ENCODE measurements at places on chromosomes 1 and 21. TPM values are rescaled to one million over a fixed set of nuclear protein-coding genes. Genes with fewer than 3 reads are reported as not detected.

DNA sequence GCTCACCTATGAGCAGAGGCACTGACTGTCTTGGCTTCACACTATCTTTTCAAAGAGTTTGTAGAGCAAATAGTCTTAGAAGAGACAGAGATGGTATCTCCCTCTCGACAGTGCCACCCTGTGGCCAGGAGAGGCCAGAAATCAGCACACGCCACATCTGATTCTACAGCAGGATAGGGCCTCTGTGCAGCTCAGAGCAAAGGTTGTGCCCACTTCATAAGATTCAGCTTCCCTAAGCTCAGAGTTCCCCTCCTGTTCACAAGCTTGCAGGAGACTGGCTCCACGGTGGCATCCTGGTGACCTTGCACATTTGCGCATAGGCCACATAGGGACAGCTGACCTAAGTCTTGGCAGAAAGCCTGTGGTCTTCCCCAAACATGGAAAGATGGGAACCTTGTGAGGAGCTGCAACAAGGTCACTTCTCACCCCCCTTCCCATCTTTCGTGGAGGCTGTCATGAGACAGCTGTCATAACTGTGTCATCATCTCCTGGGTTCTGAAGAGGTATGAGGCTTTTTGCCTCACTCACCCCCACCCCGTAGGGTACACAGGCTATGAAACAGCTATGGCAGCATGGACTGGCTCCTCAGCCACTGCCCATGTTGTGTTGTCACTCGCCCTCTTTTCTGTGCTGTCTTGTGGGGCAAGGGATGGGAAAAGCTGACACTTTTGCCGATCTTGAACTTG is 3.0 kb downstream of the ITLN2 start:
- DNase-seq = no peak

DNA sequence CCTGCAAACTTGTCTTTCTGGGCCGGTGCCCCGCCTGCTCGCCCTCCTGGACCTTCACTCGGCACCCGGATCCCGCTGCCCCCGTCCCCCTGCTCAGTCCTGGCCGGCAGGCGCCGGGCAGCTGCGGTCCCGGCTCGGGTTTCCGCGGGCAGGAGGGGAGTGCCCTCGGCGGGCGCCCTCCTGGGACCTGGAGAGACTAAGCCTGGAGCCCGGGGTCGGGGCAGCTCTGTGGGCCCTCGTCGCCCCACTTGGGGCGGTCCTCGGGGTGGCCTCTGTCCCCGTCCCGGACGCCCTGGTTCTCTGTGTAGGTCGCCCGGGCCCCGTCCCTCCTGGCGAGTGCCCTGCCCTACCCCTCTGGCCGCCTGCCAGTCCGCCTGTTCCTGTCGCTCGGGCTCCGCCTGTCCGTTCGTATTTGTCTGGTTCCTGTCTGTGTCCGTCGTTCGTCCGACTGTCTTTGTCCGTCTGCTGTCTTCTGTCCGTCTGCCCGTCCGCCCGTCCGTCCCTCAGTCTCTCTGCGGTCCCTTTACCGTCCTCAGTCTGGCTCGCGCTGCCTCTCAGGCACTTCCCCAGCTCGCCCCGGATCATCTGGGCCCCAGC is 490 bp downstream of the SERINC2 start:
- DNase-seq = no peak

- no peak for DNase-seq
Observed at GRCh38 chr1:207742850-207743555, 8.9 kb upstream of the CD46 start.

DNA sequence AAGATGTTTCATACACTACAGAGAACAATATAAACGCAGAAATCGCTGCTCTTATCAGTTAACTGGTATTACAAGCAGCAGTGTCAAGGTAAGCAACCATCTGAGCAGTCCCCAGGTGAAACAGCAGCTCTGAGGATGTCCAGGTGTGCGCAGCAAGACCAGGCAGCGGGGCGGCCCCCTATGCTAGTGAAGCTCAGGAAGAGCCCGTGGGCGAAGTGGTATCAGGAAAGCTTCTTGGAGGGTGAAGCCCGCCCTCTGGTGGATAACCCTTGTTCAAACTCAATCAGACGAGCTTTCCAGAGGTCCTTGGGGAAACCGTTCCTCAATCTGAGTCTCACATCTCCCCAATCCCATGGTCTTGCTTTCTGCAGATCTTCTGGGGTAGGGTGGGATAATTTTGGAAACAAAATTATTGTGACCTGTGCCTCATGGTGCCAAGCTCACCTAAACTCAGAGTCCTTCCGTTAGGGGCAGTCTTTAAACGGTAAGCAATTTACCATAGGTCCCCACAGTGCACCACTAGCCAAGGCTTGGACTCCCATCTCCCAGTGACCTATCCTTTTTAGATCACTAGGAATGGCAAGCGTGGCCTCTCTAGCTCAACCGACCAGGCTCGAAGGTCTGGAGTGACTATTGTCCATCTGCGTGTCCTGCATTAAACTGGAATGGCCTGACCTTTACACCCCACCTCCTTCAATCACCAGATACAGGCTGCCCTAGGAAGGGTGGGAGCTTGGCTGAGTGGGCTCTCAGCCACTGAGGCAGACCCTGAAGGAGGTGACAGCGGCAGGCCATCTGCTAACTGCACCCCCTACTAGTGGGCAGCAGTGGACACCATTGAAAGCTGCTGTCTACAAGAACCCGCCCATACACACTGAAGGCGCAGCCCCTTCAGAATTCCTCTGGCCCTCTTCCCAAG is 13.6 kb upstream of the FAM110D start:
- peak; percentile 53 for DNase-seq

DNA sequence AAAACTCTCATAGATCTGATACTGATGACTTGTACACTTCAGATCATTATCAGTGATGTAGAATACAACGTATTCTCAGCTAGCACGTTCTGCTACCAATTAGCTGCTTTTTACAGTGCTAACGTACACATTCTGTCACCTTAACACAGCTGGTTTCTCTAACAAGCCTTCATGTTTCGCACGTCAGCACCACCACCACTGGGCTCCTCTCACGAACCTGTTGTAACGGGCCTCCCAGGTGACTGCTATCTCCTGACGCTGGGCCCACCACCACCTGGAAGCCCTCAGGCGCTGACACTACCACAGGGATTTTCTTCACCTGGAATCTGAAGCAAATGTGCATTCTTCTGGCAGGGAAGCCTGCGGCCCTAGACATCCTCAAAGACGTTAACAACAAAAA is 19.8 kb downstream of the TOMM20 start:
- DNase-seq = no peak

GRCh38 chr1:99992760-99993467 is 23.1 kb downstream of the SLC35A3 start:
- no peak for DNase-seq

DNA sequence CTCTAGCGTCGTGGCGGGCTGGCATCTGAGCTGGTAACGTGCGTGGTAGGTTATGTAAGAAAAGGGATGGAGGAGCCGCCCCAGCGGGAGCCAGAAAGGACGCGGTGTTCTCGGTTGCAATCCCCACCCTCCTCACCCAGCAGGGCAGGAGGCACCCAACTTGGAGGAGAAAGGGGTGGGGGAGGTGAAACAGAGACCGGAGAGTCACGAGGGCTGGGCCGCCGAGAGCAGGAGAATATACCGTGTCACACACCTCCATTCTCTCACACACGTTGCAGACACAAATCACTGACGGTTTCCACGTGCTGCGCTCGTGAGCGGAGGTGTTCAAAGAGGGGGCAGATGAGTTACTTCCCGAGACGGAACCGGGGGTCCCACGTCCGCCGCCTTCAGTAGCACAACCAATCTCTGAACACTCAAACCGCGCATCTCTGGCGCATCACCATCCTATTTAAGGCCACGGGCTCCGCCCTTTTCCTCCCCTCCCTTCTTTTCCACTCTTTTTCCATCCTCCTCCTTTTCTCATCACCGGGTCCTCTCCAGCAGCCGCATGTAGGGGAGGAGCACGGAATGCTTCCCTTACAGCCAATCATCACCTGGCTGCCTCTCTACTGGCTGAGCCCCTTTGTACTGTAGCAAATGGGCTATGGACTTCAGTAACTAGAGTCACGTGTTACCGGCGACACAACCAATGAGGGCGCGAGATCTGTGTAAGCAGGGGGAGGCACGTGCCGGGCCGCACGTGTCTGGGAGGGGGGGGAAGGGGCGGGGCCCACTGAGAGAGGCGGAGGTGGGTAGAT is at the start of gene CIART:
Gene CIART (plus strand): TSS at position 797 of the 800 bp plus-strand sequence. CDS start 714 bp downstream, outside the sequence.
- peak; percentile 99 for DNase-seq

DNA sequence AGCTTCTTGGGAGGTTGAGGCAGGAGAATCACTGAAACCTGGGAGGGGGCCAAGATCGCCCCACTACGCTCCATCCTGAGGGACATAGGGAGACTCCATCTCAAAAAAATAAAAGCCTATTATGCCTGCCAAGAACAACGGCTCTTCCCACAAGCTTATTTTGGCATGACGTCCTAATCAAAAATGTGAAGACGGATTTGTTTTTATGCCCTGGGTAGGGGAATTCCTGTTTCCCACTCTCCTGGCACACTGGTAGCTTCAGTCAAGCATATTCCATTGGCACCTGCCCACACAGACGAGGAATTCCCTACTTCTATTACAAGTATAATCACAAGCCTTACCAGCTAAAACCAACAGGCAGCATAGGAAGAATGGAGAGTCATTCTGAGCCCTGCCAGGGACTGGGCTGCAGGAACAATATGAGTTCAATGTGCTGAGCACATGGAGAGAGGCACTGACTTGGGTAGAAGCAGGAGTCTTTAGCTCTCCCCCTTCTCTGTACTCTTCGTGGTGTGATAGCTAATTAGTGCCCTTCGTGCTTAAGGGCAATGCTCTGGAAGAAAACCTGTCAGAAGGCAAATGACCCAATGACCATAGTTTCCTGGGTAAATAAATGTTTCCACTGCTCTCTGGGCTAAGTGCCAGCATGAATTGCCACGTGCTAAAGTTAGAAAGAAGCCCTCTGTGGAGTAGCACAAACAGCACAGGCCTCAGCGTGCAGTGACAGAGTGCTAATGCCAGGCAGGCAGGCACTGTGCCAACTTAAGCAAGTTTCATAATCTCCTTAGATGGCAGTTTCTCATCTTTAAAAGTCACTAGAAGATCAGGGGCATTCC is 16.8 kb downstream of the TNFSF4 start:
- peak; percentile 88 for DNase-seq

- DNase-seq = no peak
Observed at GRCh38 chr1:19872190-19872589, 10.0 kb upstream of the OTUD3 start.

- no peak for DNase-seq
Observed at GRCh38 chr1:48670234-48671020, 106.3 kb downstream of the BEND5 start.

- DNase-seq = peak; percentile 32
Observed at GRCh38 chr1:50929376-50929958, 30.6 kb downstream of the FAF1 start.

DNA sequence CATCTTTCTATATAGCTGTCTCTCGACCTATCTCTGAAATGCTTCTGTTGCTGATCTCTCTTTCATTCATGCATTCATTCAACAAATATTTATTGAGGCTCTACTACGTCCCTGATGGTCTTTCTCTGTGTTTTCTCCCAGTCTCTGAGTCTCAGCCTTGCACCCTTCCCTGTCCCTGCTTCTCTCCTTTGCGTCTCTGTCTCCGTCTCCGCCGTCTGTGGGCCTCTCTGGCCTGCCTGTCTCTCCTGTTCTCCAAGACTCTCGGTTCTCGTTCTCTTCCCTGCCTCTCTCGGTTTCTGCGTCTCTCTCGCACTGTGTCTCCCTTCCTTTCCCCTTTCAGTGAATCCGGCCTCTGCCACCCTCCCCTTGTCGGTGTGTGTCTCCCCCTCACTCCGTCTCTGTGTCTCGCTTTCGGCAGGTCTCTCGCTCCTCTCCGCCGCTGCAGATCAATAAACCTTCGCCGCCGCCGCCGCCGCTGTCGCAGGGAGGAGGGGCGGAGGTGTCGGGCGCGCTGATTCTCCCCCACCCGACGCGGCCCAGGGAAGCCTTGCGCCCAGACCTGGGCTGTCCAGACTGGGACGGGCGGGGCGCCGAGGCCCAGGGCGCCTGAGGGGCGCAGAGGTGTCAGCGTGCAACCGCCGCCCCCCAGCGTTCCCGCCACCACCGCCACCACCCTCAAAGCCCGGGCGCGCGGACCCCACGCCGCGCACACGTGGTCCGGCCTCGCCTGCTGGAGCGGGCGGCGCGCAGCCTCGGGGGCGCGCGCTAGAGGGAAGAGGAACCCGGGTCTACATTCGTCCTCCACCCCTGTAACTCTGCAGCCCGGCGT is 3.0 kb downstream of the EFNA3 start:
- no peak for DNase-seq

GRCh38 chr1:237938068-237938467 is 47.3 kb upstream of the ZP4 start:
- no peak for DNase-seq

GRCh38 chr1:92480200-92480812 is 6.4 kb downstream of the GFI1 start:
- DNase-seq = no peak

DNA sequence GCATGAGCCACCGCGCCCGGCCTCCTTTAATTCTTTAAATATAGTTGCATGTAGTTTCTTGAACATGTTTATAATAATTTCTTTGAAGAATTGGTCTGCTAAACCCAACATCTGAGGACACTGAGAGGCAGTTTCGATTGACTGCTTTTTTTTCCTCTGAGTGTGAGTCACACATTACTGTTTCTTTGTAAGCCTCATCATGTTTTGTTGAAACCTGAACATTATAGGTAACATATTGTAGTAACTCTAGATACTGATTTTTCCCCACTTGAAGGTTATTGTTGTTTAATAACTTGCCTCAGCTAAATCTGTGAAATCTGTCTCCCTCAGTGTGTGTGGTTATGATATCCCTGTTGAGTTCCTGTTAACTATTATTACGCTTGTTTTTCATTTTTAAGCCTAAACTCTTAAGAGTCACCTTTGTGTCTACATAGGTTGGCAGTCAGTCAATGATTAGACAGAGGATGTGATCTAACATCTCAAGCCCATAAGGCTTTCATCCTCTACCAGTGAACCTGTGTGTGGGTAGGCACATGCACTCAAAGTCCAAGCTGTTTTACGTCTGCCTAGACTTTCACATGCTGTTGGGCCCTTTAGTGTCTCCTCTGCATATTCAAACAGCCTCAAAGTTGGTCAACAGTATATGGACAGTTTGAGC is 155.5 kb downstream of the KCNH1 start:
- no peak for DNase-seq

- no peak for DNase-seq
Observed at GRCh38 chr1:230195199-230195598, 128.2 kb downstream of the GALNT2 start.

Gene MATN1
- total RNA-seq = 0.34 TPM

Gene CA6
- total RNA-seq = not detected

Gene LRRN2
- 5.9 TPM for total RNA-seq

Gene PPIAL4G
- total RNA-seq = not detected

Gene GBP4
- total RNA-seq = 0.34 TPM

Gene PTPRU
- total RNA-seq = 36.6 TPM

Gene S100A16
- total RNA-seq = 54.4 TPM

Gene FAM229A
- total RNA-seq = 3.5 TPM

Gene RNF223
- total RNA-seq = 0.18 TPM

Gene OR2L8
- not detected for total RNA-seq
